ENCODE measurements at places on chromosomes 7 and 10.

DNA sequence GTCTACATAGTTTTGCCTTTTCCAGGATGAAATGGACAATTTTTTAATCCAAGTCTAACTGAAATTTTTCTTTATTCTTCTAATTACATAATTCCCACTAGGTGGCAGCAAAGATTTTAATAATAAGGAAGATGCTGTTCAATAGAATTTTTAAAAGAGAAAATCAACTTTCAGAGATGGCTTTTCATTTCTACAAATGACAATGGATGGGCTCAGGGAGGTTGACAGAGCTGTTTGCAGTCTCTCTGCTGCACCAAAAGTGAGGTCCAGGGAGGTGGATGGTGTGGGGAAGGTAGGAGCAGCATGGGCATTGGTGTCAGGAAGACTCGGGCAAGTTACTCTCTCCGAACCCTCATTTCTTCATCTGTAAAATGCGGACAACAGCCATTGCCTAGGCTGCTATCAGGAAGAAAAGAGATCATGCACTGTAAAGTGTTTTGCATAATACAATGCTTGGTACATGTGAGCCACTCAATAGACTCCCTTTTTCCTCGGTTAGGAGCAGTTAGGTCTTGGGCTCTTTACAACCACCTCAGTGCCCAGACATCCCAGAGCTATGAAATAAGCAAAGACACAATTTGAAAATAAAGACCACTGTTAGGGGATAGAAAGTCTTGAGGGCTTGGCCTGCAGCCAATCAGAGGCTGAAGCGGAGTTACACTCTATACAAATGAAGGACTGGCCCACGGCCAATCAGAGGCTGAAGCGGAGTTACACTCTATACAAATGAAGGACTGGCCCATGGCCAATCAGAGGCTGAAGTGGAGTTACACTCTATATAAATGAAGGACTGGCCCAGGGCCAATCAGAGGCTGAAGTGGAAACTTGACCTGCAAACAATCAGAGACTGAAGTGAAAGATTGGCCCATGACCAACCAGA is 107.1 kb downstream of the ABLIM1 start:
- peak; percentile 13 for DNase-seq

DNA sequence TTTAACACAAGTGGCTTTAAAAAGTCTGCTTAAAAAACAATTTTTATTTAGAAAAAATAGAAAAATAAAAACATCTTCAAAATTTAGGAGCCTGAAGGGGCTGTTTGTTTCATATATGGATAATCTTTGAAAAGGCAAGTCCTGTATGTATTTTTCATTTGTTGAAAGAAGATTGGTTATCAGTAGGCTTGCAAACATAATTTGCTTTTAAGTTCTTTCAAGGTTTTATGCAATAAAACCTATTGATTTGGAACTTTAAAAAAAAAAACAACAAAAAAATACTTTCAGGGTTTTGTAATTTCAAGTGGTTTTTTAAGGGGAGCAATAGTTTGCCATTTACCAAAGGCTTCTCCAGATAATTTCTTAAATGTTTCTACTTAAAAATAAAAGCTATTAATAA is 35.6 kb downstream of the MPLKIP start:
- DNase-seq = no peak

GRCh38 chr10:104556831-104557230 is 84.3 kb upstream of the SORCS3 start:
- no peak for DNase-seq

GRCh38 chr7:42639930-42640329 is 271.9 kb downstream of the C7orf25 start:
- no peak for DNase-seq

DNA sequence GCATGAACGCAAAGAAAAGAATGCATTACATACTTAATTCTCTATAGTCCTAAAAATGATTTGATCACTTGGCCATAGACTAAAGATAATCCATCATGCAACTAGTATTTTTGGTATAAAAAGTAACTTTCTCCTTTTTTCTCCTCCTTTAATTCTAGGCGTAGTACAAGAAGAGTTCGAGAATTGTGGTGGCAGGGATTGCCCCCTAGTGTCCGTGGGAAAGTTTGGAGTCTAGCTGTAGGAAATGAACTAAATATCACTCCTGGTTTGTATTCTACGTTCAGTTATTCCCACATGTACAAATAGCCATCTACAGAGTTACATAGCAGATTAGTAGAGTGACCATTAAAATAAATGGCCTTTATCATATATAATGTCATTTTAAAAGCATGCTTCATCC is 45.5 kb upstream of the HELLS start:
- no peak for DNase-seq

DNA sequence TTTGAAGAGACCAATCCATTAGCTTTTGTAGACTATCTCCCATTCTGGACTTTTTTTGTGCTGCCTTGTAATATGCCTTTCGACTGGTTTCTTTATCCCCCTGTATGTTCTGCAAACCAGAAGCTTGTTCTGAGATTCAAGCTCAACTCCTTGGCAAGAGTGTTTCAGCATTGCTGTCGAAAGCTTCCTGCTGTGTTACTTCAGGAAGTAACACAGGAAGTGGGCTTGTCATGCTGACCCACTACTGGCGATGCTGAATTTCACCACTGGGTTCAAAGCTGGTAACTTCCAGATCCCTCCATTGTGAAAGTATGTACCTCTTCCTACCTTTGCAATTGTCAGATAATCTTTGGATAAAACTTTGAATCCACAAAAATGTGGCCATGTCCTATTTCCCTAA is 57.9 kb upstream of the INSYN2A start:
- no peak for DNase-seq

- DNase-seq = no peak
Observed at GRCh38 chr10:70930263-70931000, 42.1 kb upstream of the PCBD1 start.

GRCh38 chr7:13846386-13846785 is 143.1 kb downstream of the ETV1 start:
- no peak for DNase-seq

- no peak for DNase-seq
Observed at GRCh38 chr10:22319980-22320558, 830 bp upstream of the BMI1 start.
